ENCODE measurements at places on chromosomes 2 and 18.

GRCh38 chr2:45008296-45009129 is 739 bp downstream of the SIX2 start:
- peak; percentile 34 for DNase-seq

DNA sequence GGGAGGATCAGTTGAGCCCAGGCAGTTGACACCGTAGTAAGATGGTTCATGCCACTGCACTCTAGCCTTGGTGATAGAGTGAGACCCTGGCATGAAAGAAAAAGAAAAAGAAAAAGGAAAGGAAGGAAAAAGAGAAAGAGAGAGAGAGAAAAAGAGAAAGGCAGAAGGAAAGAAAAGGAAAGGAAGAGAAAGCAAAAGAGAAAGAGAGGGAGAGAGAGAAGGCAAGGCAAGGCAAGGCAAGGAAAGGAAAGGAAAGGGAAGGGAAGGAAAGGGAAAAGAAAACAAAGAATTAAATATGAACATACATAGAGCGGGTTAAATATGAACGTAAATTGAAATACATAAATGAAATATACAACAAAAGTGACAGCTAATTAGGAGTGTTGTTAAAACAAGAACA is 167.5 kb upstream of the SETBP1 start:
- DNase-seq = no peak

DNA sequence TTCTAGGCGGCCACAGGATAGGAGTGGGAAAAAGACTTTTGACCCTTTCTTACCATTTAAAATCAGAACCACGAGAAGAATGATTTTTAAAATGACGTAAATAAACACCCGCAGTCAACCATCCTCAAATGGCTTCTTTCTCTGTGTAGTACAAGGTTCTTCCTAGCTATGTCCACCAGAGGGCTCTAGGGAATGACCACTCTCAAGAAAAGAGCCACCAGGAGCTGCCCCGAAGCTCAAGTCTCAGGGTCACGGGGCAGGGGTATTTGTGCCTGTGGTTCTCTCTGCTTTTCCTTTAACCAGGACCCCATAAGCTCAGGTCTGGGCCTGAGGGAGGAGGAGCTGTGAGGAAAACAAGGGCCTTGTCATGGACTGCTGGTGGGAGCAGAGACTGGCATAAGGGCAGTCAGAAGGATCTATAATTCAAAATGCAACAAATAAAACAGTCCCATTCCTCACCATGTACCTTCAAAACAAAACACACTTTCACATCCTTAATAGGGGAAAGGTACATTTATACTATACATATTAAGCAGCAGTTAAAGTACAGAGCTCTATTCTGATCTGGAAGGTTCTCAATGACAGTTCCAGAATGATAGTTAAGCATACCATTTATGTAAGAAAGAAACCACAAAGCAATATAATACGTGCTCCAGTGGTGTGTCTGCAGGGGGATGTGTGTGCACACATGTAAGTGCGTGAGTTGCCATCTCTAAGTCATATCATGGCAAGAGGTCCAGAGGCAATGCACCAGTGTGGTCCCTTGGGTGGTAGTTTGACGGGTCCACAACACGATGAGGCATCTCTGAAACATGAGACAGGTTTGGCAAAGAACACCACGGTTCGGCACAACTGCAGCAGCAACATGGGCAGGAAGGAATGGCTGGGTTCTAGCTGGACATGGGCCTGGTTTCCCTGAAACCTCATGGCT is 18.6 kb downstream of the LYPD1 start:
- DNase-seq = peak; percentile 57

- DNase-seq = no peak
Measured at GRCh38 chr2:86000131-86000937, 105.4 kb downstream of the POLR1A start.

DNA sequence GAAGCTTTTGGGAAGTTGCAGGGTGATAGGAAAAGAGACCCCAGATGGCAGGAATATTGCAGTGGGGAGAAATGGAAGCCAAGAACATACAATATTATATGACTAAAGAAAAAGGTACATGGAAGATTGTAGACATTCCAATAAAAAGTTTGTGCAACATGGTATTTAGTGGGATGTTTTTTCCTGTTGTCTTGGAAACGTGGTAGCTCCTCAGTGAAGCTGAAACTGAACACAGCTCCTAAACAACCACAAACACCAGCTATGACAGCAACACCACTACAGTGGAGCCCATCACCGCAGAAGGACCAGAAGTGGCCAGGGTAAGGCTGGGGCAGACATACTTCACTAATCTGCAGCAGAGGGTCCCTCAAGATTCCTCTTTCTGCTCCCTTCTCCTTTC is 246.8 kb downstream of the CDH20 start:
- DNase-seq = peak; percentile 74

DNA sequence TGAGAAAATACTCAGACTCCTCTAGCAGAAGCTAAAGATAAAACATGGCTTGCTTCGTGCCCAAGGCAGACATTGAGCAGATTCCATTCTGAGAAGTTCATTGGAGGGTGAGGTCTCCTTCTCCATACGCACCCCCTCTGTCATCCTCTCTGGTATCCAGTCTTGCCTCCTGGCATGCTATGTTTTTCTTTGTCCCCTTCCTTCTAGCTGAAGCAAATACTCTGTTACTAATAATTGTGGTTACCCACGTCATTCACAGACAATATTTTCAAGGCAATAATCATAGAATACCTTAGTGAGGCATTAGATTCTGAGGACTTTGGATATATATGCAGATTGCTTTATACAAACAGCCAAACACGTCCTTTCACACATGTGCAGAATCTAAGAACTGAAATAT is 66.2 kb upstream of the KLF7 start:
- DNase-seq = no peak

- DNase-seq = no peak
Measured at GRCh38 chr2:65622951-65623535, 190.6 kb upstream of the SPRED2 start.

DNA sequence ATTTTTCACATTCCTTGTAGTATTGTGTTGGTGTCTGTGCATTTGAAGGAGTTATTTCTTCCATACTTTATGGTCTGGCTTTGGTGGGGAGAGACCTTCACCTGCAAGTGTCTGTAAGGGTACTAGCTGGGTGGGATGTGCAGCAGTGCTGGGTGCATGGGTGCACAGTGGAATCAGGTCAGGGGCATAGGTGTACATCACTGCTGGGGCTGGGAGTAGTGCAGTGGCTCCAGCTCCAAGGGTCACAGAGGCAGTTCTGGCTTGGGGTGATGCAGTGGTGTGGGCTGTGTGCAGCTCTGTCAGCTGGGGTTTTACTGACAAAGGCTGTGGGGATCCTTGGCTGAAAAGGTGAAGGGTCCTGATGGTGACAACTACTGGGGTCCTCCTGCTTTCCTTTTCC is 44.8 kb downstream of the CCDC148 start:
- DNase-seq = no peak

DNA sequence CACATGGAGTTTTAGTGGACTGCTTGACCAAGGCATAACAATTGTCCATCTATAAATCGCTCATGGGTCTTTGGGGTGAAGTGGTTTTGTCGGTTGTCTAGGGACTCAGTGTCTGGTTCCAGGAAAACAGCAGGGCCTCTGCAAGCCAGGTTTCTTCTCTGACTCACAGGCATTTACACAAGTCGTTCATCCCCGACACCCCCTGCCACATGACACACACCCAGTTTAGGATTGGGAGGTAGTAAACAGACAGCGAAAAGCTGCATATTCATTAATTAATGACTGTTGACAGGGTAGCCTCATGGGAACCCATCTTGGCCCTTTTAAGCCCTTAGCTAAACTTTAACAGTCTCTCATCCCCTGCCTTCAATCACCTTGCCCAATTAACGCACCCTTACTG is 194.8 kb upstream of the ACVR2A start:
- no peak for DNase-seq

- no peak for DNase-seq
Measured at GRCh38 chr2:239639421-239640185, 238.8 kb upstream of the HDAC4 start.

DNA sequence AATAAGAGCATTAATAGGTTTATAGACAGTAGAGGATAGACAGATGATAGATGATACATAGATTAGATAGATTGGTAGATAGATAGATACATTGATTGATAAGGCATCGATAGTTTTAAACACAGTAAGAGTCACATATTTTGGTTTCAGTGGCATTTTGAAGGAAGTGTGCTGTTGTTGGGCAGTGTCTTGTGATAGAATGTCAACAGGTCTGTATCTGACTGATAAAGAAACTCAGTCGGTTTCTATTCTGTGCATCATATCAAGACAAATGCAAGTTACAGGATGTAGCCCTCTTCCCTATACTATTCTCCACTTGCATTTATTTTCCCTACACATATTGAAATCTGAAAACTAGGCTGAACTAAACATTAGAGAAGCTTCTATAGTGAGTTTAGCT is 1229.0 kb upstream of the ZEB2 start:
- DNase-seq = no peak

DNA sequence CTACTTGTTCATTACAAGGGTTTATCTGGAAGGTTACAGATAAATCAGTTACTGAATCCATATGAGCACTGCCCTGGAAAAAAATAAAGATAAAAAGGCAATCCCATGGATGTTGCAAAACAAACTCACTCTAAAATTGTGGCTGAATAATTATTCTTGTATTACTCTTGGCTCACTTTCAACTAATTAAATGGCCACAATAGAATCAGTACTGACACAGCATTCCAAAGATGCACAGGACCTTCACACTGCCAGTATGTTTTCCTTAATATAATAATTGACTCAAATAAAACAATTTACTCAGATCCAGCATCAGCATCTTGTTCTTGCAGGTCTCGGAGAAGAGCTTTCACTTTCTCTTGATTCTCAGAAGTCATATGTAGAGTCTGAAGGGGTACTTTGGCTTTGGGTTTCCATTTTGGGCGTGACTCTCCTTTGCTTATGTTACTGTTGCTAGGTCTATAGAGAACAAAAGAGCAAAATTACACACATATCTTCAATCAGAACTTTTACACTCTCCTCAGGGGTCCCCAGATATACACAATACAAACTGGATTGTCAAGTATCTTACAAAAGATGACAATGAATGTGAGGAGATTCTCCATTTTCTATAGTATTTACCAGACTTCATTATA is 12.6 kb downstream of the DHX57 start:
- DNase-seq = no peak

DNA sequence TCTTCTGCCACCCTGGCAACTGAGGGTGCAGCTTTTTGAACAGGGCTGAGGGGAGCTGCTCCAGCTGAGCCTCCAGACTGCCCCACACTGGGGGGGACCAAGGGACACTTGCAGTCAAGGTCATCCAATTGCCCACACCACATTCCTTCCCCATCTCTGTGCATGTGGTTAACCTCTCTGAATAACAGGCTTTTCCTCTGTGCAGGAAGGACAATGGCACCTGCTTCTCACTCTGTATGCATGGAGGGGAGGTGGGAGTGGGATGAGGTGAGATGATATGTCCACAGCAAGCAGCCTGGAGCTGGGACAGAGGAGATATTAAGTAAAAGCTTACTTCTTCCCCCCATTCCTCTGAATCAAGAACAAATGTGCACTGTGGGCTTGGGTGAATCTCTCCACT is 39.1 kb upstream of the TEX51 start:
- DNase-seq = no peak

All from LHCN-M2 (cell line).